ENCODE measurements at places on chromosomes 4 and X.

- DNase-seq = no peak
These were observed 24.5 kb downstream of the DDIT4L start for GRCh38 chr4:100165809-100166208.

DNA sequence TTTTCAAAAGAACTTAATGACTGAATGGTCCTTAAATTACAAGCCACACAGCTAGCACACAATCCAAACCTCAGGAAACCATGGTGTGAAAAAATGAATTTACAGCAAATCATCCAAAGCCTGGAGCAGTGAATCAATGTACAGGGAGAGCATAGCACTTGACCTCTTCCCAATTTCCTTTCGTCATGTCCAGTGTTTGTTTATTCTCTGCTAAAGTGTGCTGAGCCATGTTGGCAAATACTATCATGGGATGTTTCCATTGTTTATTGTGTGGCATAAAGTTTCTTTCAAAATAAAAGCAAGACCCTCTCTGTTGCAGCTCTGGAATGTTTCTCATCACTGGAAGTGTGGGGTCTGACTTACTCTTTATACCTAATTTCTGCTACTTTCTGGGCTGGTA is 25.4 kb upstream of the FAM47B start:
- no peak for DNase-seq

GRCh38 chr4:162705130-162705803 is 461.4 kb downstream of the NAF1 start:
- DNase-seq = no peak

- no peak for DNase-seq
These were observed 398.5 kb downstream of the GPM6A start for GRCh38 chr4:175413561-175413960.
